Activated CD4-positive, alpha-beta T cell treated with anti-CD3 and anti-CD28 coated beads, Interleukin-2, Interleukin-6, amounts not matched to agents 100 ng/mL and 50 ng/mL, durations not matched to agents 16 hours and 8 hours (primary cell): ENCODE measurements at places on chromosomes 4 and X.

DNA sequence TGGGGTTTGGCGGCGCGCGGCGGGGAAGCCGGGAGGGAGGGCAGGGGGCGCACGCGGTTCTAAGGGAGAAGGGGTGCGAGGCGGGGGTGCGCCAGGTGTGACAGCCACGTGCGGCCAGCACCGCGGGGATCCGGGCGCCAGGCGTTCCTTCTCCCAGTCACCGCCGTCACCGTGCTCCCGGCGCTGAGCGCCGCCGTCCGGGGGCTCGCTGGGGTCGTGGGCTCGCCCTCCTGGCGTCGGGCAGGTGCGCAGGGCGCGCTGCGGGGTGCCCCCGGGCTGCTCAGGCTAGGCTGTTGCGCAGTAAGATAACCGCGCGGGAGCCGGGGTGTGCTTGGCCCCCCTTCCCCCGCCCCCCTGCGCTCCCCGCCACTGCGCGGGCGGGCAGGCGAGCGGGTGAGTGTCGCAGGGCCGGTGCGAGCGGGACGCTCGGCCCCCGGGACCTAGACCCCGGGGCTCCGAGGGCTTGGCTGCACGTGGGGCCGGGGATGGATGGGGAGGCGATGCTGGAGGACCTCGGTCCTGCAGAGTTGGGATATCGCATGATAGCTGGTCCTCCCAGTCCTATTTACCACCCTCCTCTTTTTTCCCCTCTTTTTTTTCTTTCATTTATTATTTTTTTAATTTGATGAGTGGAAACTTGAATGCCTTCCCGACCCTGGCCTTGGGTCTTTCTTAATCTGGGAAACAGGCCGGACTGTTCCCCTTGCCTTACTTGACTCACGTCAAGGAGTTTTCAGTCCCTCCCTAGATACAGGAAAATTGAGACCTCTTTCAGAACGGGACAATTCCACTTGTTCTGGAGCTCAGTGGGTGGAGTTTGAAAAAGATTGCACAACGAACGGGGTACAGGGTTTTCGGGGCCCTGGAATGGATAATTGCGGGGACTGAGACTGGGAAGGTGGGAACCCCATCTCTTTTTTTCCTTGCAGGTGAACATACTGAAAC lies 797 bp downstream of the TXLNG start:
- peak; percentile 50 for DNase-seq

- no peak for DNase-seq
Observed at GRCh38 chrX:114797494-114797893, 213.6 kb downstream of the HTR2C start.

DNA sequence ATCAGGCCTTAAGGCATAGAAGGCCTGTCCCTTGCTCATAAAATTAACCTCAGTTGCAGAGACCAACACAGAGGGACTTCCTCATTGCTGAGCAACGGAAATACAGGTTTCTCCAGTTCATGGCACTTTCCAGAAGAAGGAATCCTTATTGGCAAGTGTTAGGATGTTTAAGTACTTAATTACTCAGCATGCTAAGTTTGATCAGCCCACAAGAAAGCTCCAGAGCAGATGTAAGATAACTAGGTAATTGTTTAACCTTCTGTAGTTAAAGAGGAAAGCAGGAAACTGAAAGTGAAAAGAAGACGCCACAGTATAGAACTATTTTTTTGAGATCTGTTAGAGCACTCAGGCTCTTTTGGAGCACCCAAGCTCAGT lies 33.5 kb downstream of the SMS start:
- DNase-seq, result peak; percentile 28

GRCh38 chrX:18034945-18035344 lies 173.8 kb upstream of the RAI2 start:
- DNase-seq, result no peak

- peak; percentile 51 for DNase-seq
Observed at GRCh38 chrX:47751670-47752069, 85.0 kb upstream of the ZNF81 start.

DNA sequence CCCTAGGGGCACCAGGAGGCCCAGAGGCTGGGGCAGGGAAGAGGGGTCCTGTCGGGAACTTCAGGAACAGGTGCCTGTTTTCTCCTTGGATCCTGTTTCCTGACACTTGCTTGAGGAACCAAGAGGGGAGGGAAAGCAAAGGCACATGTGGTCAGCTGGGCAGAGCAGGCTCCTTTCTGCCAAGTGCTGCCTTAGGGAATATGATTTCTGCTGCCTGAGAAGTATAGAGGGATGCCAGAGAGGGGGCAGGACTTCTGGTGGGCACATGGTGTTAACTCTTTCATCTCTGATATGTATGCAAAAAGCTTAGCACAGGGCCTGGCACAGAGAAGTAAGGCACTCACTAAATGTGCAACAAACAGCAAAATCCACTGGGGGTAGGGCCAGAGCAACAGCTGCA lies 51.2 kb upstream of the PJA1 start:
- DNase-seq, result no peak

DNA sequence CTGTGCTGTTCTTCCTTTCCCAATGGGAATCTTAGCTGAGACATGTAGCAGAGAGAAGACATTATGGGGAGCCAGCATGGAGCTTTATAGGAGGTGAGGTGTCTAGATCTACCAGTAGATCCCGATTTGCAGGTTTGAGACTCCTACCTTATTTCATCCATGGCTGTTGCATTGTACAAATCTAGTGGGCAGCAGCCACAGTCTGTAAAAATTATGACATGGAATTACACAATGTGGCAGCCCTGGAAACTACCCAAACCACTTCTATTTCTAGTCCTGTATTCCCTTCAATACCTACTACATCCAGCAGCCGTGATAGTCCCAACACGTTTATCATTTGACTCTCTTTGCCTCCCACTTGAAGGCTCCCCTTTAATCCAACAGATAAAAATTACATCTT lies 8.1 kb downstream of the ATP7A start:
- DNase-seq, result no peak

GRCh38 chrX:84729809-84730208 lies 227.6 kb upstream of the HDX start:
- DNase-seq, result peak; percentile 47

- DNase-seq, result no peak
Observed at GRCh38 chrX:133415276-133416105, at the start of gene GPC4. Gene GPC4, minus strand, starts transcription at chrX:133415489. Its CDS starts 524 bp downstream, at chrX:133414965.

GRCh38 chr4:109389369-109390114 lies 44.1 kb upstream of the SEC24B start:
- DNase-seq, result no peak
